ENCODE measurements at places on chromosomes 12 and 14.

DNA sequence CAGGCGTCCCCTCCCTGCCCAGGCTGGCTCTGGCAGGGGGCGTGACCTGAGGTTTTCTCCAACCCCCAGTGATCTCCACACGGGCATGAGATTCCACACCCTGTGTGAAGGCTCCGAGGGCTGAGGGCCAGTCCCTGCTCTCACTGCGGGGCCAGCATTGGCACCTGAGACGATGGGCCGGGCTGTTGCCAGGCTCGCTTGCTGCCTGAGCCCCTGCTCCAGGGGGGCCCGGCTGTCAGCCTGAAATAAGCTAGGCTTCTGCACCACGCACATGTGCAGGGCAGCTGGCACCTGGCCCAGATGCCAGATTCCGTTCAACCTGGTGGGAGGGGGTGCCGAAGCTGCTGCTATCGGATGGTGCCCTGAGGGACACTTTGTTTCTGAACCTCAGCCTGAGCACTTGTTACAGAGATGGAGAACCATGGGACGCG is 196.5 kb upstream of the PRMT8 start:
- no peak for DNase-seq

- DNase-seq, result no peak
Observed at GRCh38 chr12:54357506-54358190, 6.6 kb downstream of the GPR84 start.

GRCh38 chr12:79982086-79983062 is 47.5 kb upstream of the PPP1R12A start:
- no peak for DNase-seq

DNA sequence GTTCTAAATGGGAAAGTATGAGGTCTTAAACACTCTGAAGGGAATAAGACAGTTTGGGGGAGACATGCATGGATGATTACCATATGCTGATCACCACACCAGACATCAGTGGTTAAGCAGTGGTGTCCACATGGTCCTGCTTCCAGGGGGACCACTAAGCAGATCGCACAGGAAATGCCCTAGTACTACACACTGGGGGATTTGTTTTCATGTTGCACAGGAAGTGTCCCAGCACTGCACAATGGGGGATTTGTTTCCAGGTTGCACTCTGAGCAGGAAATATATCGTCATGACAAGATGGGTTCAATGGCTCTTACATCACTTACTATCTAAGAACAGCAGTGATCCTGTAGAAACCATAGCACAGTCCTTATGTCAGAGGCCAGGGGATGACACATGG is 245.5 kb downstream of the BCL11B start:
- DNase-seq, result no peak

GRCh38 chr12:5430641-5431603 is 986 bp upstream of the NTF3 start:
- no peak for DNase-seq

DNA sequence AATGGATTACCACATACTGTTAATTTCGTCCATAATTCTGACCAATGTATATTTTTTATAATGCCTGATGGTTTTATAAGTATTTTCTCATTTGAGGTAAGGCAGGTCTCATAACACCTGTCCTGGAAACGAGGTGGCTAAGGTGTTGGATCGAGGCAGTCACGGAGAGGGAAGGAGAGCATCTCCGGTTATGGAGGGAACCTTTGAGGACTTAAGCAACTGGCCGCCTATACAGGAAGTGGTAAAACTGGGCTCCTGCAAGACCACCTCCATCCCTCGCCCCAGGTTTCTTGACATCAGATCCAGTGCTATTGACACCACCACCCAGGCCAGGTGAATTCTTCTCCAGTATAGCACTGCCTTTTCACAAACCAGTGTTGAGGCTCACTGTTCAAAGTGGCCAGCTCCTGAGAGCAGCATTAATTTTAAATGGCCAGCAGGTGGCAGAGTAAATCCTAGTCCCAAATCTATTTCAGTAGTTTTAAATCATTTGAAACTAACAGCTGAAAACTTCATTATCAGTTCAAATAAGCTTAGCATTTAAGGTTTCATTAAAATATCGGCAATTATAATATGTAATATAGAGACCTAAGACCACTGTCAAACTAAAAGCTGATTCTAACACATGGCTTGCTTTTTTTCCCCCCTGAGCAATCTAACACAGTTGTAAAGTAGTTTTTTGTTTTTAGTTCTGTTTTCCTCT is 100.8 kb downstream of the PPM1A start:
- peak; percentile 25 for DNase-seq

GRCh38 chr12:12604740-12605139 is 6.9 kb upstream of the CREBL2 start:
- DNase-seq, result no peak

- no peak for DNase-seq
Observed at GRCh38 chr12:114834621-114835020, 150.6 kb upstream of the TBX3 start.

DNA sequence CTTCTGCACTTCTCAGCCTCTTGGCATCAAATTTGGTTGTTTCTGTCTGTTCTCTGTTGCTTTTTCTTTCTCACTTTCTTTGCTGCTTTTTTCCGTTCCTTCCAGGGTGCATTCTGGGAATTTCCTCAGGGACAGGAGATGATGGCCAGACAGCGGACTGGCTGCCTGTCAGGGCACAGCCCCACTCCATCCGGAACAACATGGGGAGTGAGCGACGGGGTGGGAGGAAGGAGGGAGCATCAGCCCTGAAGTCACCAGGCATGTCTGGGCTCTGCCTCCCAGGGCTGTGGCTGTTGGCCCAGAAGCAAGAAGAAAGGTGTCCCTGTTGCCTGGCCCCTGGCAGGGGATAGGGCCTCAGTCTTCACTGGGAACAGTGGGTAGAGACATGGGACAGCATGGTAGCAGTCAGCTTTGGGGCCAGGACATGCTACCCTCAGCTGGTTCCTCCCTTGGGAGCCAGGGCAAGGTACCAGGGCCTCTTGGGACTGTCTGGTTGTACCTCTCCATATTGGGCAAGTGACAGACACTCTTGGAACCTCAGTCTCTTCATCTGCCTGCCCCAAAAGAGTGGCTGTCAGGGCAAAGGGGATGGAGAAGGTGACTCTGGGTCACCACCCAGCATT is 8.6 kb downstream of the PGF start:
- no peak for DNase-seq

GRCh38 chr14:75381642-75382041 is 46.2 kb upstream of the JDP2 start:
- DNase-seq, result no peak

DNA sequence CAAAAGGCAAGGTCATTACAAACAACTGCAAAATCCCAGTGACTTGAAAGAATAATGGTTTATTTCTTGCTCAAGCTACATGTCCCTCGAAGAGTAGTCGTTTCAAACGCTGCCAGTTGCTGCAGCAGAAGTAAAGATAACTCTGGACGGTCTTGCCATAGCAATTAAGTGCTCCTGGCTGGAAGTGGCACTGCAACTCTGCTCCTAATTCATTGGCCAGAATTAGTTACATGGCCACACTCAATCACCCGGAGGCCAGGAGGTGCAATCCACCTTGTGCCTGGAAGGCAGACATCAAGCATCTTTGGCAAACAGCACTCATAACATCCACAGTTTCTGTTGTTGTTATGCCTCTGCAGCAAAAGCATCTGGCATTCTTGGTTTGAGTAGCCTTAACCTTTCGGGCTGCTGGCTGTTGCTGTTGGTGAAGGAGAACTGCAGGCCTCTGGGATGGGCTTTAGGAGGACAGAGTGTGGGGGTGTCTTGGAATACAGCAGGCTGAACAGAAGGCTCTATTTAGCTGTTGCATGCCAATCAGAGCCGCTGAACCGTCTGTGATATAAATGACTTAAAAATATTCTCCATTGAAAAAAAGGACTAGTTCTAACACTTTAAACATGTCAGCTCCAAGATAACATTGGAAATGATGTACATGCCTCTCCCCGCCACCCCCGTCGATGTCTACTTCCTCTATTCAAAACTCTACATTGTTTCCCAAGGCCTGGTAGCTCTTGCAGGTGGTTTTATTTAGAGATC is 123.5 kb upstream of the DYRK2 start:
- no peak for DNase-seq

DNA sequence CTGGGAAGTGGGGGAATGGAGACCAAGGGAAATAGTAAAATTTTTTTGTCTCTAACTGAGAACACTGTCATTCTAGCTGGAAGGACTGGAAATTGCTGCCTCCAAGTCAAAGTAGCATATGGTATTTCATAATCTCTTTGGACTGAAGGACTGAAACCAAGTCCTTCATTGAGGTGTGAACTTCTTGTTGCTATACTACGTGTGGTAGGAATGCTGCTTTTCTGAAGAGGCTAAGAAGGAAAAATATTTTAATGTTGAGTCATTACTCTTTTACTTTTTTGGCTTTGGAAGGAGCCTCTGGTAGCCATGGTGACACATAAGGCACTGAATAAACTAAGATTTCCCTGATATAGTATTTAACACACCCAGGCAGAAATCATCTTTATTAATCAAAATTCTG is 465.4 kb downstream of the NPAS3 start:
- DNase-seq, result peak; percentile 25

GRCh38 chr12:78316631-78317468 is 486.2 kb downstream of the NAV3 start:
- no peak for DNase-seq

DNA sequence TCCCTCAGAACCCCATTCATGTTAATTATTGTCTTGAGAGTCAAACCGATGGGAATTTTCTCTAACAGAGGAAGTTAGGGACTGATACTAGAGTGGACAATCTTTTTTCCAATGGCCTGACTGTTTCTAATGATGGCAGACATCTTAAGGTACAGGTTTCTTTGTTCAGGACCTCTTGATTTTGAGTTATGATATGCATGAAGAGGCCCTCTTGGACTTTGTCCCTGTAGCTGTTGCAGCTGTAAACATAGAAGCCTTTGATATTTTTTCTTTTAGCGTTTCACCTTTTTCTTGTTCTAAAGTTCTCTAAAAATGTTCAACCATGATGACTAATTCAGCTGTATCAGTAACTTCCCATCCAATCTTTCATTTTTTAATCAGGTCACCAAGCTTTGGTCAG is 53.0 kb downstream of the LGR5 start:
- DNase-seq, result no peak

DNA sequence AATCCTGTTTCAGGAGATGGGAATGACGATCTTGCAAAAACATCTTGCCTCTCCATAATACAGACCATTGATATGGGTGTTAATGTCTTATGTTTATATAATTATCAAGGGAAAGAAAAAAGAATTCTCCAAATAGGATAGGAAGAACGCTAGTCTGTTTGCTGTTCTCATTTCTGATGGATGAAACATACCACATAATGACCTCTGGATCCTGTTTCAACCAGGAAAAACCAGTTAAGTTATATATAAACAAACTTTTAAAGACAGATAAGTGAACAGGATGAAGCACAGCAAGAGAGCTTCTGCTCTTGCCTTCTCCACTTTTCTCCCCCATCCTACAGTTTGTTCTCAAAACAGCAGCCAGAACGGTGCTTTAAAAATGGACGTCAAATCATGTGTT is 27.8 kb downstream of the COQ6 start:
- no peak for DNase-seq

GRCh38 chr14:48983351-48983888 is 602.8 kb downstream of the RPS29 start:
- no peak for DNase-seq

DNA sequence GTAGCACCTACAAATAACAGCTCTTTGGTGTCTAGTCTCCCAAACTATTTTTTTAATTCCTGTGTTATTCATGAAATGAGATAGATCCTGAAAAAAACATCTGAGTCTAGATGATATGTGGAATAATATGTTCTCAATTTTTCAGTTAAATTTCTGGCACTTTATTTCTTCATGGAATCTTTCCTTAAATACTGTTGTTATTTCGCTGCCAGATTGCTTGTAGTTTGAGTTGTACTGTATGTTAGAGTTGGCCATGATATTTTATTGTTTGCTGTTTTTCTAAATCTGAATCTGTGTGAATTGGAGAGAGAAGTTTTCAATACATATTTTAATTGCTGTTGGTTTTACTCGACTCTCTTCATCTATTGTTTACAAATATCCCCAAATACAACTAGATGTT is 500.5 kb downstream of the EGLN3 start:
- DNase-seq, result no peak

GRCh38 chr12:25130741-25131188 is 64.2 kb downstream of the DNAI7 start:
- peak; percentile 20 for DNase-seq

DNA sequence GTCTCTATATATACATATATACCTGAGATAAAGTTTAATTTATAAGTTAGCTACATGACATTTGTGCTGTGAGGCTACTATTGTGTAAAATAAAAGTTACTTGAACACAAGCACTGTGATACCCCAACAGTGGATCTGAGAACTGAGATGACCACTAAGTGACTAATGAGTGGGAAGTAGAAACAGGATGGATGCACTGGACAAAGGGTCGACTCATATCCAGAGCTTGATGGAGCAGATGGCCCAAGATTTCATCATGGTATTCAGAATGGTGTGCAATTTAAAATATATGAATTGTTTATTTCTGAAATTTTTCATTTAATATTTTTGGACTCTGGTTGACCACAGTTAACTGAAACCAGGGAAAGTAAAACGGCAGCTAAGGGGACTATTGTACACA is 908.6 kb upstream of the MDGA2 start:
- DNase-seq, result no peak
